Karpas-422 (cell line): ENCODE measurements at places on chromosomes 7 and 10. TPM values are rescaled to one million over a fixed set of nuclear protein-coding genes. Genes with fewer than 3 reads are reported as not detected.

- no peak overlapping the region for H3K27ac ChIP-seq
- no peak overlapping the region for H3K4me3 ChIP-seq
- no peak for DNase-seq
- no peaks in the 10 kb centered on the region for H3K36me3 ChIP-seq
- H3K27me3 ChIP-seq, result no peaks in the 10 kb centered on the region
These were observed 7.1 kb downstream of the AHR start for GRCh38 chr7:17305387-17306171.

Gene TCERG1L
- total RNA-seq, result not detected in 2 replicates

GRCh38 chr10:72407471-72407870, 52.8 kb upstream of the DNAJB12 start:
- peak; percentile 51 for DNase-seq
- peak overlapping the region; percentile 63 for H3K27ac ChIP-seq
- no peaks in the 10 kb centered on the region for H3K36me3 ChIP-seq
- no peaks in the 10 kb centered on the region for H3K27me3 ChIP-seq
- H3K4me3 ChIP-seq, result peak overlapping the region; percentile 9; the same call in 1 of the 2 replicates
- H3K4me1 ChIP-seq, result peaks cover 20% of the 10 kb centered on the region

GRCh38 chr7:139769761-139770160, 8.0 kb downstream of the HIPK2 start:
- H3K4me1 ChIP-seq, result no peaks in the 10 kb centered on the region
- H3K27me3 ChIP-seq, result no peaks in the 10 kb centered on the region; the same call in 1 of the 2 replicates
- H3K36me3 ChIP-seq, result no peaks in the 10 kb centered on the region
- H3K27ac ChIP-seq, result no peak overlapping the region
- no peak overlapping the region for H3K4me3 ChIP-seq

- no peaks in the 10 kb centered on the region for H3K27me3 ChIP-seq
- no peaks in the 10 kb centered on the region for H3K36me3 ChIP-seq
These were observed 37.4 kb upstream of the ITGB8 start for GRCh38 chr7:20293336-20293735.

DNA sequence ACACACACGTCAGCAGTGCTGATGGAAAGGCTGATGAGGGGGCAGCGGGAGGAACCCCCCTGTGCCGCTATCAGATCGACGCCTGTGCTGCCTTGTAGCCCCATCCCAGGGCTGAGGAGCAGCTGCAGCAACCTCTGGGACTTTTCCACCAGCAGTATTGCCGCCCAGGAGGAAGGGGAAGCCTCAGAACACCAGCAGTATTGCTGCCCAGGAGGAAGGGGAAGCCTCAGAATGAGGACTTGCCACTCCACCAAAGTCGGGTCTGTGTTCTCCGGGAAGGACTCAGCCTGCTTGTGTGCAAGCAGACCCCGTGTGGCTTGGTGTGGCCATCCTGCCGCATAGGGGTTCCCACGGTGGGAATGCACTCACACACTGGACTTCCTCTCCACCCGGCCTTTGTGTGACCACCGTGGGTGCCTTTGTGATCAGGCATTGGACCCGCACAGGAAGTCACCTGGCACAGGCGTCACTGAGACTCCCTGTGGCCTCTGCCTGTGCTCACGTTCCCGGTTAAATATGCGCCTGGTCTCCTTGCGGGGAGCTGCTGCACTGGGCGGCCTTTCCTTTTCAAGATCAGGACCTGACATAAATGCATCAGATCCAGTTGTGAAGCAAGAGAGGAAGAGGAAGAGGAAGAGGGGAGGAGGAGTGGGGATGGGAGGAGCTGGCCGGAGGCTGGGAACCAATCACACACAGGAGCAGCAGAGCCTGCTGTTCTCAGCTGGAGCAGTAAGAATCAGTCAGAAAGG, 248.5 kb downstream of the DNAJB6 start:
- H3K36me3 ChIP-seq, result no peaks in the 10 kb centered on the region
- H3K4me1 ChIP-seq, result peaks cover 7% of the 10 kb centered on the region; the same call in 1 of the 2 replicates
- no peaks in the 10 kb centered on the region for H3K27me3 ChIP-seq
- peak; percentile 74 for DNase-seq
- no peak overlapping the region for H3K27ac ChIP-seq

GRCh38 chr10:125812128-125812750, 10.8 kb downstream of the UROS start:
- no peaks in the 10 kb centered on the region for H3K27me3 ChIP-seq
- H3K27ac ChIP-seq, result no peak overlapping the region
- DNase-seq, result no peak
- H3K4me1 ChIP-seq, result no peaks in the 10 kb centered on the region

GRCh38 chr7:103962070-103962469, 27.4 kb downstream of the RELN start:
- no peaks in the 10 kb centered on the region for H3K36me3 ChIP-seq
- no peaks in the 10 kb centered on the region for H3K4me1 ChIP-seq
- no peaks in the 10 kb centered on the region for H3K27me3 ChIP-seq
- H3K27ac ChIP-seq, result no peak overlapping the region
- H3K4me3 ChIP-seq, result no peak overlapping the region

Gene GPER1
- total RNA-seq, result not detected in 2 replicates

Gene TDRD1
- total RNA-seq, result not detected in 2 replicates

DNA sequence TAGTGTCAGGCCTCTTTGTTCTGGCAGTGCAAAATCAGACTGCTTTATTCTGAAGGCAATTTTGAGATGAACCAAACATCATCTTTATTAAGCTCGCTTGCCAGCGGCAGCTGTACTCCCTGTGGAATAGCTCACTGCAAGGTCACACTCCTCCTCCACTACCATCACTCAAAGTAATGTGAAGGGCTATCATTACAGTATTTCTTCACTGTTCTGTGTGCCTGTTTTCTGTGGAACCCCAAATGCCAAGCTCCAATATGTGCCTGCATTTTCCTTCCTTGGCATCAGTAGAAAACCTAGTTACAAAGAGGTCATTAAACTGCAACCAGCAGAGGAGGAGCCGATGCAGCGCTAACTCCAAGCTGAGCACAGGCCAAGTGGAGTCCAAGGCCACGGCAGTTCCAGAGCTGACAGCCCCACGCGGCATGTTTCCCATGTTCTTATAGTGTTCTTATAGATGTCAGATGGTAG, 21.4 kb downstream of the BCCIP start:
- H3K27me3 ChIP-seq, result no peaks in the 10 kb centered on the region
- H3K4me1 ChIP-seq, result no peaks in the 10 kb centered on the region
- H3K36me3 ChIP-seq, result peaks cover 3% of the 10 kb centered on the region; the same call in 1 of the 2 replicates
- no peak for DNase-seq

Gene IRF5
- total RNA-seq, result 7.8 and 11.5 TPM in 2 replicates

GRCh38 chr10:95122736-95123135, 53.4 kb upstream of the CYP2C8 start:
- no peaks in the 10 kb centered on the region for H3K4me1 ChIP-seq
- H3K27me3 ChIP-seq, result no peaks in the 10 kb centered on the region
- DNase-seq, result no peak
- H3K27ac ChIP-seq, result no peak overlapping the region

- H3K27ac ChIP-seq, result no peak overlapping the region
- no peak overlapping the region for H3K4me3 ChIP-seq
- H3K27me3 ChIP-seq, result no peaks in the 10 kb centered on the region
- DNase-seq, result no peak
These were observed 69.2 kb upstream of the IGFBP3 start for GRCh38 chr7:45990276-45990675.

Gene GJD4
- total RNA-seq, result not detected in 2 replicates

Gene PPP1R17
- 0.22 and 7.9 TPM in 2 replicates for total RNA-seq

GRCh38 chr10:78832281-78832680, 236.5 kb upstream of the ZMIZ1 start:
- no peaks in the 10 kb centered on the region for H3K27me3 ChIP-seq
- no peaks in the 10 kb centered on the region for H3K36me3 ChIP-seq
- no peak overlapping the region for H3K27ac ChIP-seq
- H3K4me3 ChIP-seq, result no peak overlapping the region

Gene AOC1
- not detected in 2 replicates for total RNA-seq
